ENCODE measurements at places on chromosomes 5 and 9.

DNA sequence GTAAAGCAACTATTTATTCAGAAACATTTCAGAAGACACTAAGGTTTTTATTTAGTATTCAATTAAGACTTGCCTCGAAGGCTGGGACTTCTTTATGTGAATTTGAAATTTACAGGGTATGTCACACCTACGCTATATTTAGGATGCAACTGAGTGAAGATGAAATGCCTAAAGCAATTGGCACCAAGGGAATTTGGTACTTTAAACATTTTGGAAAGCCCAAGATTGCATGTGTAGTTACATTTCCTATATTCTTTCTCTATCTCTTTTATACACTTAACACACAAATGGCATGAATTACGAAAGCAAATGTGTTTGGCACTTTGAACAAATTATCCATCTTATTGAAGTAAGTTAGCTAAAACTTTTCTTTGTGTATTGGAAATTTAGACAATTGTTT, 633.3 kb downstream of the PDE4D start:
- DNase-seq = no peak

DNA sequence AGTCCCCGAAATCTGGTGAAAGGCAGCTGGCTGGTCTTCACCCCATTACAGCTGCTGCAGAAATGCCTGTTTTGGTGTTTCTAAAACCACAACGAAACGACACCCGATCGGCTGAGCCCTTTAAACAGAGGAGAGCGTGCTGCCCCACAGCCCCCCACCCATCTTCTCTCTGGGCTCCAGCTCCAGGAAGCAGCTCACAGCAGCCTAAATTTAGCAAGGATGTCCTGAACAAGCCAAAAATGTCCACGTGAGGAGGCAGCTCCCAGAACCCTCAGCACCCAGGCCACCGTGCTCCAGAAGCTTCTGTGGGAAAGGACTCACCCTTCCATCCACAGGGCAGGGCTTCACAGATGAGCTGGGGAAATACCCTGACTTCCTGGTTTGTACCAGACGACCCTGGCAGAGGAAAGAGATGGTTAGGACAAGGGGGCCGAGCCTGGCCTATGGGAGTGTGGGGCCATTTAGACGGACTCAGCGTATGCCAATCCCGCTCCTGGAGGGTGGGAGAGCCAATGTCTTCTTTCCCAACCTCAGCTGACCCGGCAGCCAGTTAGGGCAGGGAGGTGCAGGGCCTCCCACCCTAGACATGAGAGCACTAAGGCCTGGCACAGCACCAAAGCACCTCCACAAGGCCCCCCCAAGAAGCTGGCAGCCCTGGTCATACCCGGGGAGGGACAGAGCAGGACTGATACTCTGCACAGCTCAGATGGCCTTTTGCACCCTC, 39.1 kb upstream of the SARDH start:
- no peak for DNase-seq

GRCh38 chr5:69450116-69450515, 35.2 kb downstream of the MARVELD2 start:
- no peak for DNase-seq

GRCh38 chr9:131578731-131579504, 33.6 kb downstream of the PRRT1B start:
- no peak for DNase-seq

Data from NCI-H446 treated with DMSO at 0.1 percent for 48 hours (cell line).